ENCODE measurements at places on chromosomes 7 and 10.
A peak's percentile ranks its signal among the peaks of the same experiment; 100 is the strongest.

DNA sequence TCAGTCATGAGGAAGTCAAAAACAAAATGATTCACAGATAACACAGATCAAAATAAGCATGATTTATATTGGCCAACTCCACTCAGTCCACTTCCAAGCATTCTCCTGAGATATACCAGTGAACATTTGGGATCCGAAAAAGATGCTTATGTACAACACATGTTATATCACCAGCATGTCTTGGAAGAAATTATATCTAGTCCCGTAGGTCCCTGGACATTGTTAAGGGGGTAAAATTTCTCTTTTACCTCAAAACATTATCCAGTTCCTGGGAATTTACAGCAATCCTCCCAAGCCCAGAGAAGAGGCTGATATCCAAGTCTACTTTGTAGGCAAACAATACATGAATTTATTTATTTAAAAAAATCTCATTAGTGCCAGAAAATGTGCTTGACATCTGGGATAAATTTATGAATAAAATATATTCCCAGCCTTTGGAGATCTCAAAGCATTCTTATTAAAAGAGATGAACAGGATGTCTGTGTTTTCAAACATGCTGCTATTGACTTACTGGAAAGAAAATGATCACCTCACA, 582.2 kb upstream of the ZWINT start:
- no peak for DNase-seq

DNA sequence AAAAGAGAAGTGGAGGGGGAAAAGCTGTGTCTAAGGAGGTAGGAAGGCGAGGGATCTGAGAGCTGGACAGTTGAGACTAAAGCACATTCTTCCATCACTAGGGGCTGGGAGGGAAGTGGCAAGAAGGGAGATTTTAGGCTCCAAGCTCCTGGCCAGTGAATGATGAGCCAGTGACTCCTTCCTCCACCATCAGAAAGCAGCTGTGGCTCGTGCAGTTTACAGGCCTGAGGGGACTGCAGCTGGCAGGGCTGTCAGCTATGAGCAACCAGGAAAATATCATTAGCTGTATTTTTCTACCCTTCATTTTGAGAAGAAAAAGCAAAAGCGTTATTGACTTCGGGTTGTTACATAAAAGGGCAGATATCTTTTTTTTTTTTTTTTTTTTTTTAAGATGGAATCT, 60.7 kb downstream of the GPAM start:
- DNase-seq: no peak

DNA sequence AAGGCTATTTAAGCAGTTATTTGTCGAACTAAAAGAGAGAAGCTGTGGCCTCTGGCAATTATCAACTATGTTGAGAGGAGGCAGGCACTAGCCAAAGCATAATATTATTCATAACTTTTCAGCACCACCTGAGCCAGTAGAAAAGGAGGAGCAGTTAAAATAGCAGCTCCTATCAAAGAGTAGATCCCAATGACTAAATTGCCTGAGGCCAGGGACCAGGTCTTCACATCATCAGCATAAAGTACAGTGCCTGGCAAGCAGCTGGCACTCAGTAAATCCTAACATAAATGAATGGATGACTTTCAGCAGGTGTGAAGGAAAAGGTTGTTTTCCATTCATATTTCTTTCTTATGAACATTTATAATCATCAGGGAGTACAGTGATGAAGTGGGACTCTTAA, 309.0 kb upstream of the IMMP2L start:
- no peak for DNase-seq

GRCh38 chr10:112376396-112376790, 2.5 kb downstream of the ACSL5 start:
- no peak for DNase-seq

- no peak for DNase-seq
These were observed 97.7 kb upstream of the RET start for GRCh38 chr10:42979181-42979580.

- peak; percentile 37 for DNase-seq
These were observed 33.4 kb upstream of the VWDE start for GRCh38 chr7:12436896-12437535.

- DNase-seq: no peak
These were observed 97.6 kb downstream of the DYNC2I1 start for GRCh38 chr7:158953912-158954311.

- DNase-seq: no peak
These were observed 45.6 kb downstream of the TPST1 start for GRCh38 chr7:66250711-66251110.

DNA sequence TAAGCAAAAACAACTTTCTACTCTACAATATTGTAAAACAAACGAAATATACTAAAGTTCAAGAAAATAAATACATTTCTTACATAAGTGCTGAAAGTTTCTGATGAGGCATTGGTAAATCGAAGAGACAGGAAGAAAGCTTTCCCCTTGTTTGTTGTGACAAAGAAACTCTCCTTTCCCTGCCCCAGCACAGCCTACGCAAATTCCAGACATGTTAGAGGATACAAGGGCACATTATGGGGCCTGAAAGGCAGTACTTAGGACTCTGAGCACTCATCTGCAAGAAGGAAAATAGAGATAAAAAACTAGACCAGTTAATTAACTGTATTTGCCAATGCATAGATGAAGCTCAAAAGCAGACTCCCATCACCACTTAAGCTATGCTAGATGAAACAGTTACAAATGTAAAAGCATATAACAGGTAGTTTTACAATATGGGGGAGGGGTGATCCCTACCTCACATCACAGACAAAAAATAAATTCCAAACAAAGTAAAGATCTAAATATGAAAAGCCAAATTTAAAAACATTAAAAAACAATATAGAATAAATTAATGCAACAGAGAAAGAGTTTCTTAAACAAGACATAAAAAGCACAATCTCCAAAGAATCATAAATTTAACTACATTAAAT, 21.8 kb downstream of the ARHGAP19 start:
- no peak for DNase-seq

- DNase-seq: no peak
These were observed 60.1 kb upstream of the NAMPT start for GRCh38 chr7:106344861-106345260.

- DNase-seq: no peak
These were observed 75.5 kb upstream of the PCGF5 start for GRCh38 chr10:91144961-91145360.

GRCh38 chr10:12394241-12395033, 45.1 kb downstream of the CAMK1D start:
- no peak for DNase-seq

DNA sequence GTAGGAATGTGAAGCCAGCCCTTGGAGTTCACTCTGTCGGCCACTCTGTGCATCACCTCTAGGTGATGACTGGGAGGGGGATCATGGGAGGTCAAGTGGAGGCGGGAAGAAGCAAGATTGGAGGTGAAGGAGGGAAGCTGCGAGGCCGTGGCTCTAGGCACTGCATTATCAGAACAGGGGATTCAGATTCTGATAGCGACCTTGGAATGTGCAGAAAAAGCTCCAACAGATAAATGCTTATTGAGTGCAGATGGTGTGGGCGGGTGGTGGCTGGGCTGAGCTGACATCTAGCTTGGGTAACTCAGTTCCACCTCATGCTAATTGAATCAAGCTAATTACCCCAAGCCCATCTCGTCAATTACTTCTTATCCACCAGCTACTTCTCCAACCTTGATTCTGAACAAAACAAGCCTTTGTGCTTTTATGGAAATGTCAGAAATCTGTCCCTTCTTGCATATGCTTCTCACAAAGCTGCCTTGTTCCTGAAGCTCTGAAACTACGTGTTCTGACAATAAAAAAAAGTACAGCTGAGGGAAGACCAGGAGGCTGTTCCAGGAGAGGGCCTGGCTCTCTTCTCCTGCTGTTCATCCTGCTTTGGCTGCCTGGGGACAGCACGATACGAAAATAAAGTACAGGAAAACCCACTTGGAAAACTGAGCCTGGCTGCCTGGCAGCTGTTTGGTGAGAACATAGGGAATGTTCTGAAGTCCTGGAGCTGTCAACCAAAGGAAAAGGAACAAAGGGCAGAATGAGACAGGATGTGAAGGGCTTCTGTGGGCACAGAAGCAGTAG, 27.5 kb downstream of the STRA8 start:
- no peak for DNase-seq

DNA sequence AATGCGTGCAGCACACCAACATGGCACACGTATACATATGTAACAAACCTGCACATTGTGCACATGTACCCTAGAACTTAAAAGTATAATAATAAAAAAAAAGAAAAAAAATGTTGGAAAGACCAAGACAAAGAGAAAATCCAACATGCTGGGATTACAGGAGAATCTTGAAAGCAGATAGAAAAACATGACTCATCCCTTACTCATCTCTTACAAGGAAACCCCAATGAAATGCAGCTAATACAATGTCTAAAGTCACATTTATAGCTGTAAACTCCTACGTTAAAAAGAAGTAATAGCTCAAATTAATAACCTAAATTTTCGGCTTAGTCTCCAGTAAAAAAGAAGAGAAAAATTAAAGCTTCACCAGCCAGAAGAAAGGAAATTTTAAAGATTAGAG, 47.5 kb upstream of the DGKB start:
- no peak for DNase-seq

GRCh38 chr10:34964166-34964800, 125.9 kb downstream of the CUL2 start:
- no peak for DNase-seq

DNA sequence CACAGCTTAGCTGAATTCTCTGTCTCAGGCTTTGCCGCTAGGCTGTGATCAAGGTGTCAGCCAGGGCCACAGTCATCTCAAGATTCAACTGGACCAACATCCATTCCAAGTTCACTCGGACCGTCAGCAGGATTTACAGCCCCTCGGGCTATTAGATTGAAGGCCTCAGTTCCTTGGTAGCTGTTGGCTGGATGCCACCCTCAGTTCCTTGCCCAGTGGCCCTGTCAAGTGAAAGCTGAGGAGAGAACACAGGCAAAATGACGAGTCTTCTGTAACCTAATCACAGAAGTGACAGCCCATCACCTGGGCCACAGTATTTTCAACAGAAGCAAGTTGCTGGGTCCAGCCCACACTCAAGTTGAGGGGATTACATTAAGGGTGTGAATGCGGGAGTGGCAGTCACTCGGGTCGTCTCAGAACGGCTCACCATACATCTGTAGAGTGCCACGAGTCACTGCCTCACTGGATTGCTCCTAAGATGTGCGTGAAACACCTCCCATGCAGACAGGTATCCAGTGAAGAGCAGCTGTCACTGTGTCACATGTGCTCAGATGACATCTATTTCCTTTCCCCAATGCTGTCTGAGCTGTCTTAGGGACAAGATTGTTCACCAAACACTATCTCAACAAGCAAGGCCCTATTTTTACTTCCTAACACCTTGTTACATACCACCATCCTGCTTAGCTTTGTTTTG, 78.9 kb upstream of the PRLHR start:
- no peak for DNase-seq

DNA sequence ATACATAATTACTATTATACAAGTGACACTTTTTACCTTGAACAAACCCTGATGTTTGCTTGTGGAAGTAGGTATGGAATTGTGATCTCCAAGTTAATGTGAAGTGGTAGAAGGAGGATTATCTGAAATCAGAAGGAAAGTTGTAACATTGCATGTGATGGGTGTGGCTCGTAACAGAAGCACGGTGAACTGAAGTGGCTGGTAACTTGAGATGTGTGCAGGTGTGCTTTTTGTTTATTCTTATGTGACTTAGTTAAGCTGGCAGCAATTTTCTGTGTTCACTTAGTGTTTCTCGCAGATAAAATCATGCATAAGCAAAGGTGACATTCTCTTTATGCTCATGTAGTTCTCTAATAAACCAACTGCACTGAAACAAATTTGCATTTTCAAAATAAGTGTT, 82.3 kb downstream of the ZEB1 start:
- peak; percentile 38 for DNase-seq

- DNase-seq: no peak
These were observed 628.8 kb downstream of the SUGCT start for GRCh38 chr7:40763319-40764287.

GRCh38 chr7:158487631-158488151, 99.9 kb downstream of the PTPRN2 start:
- no peak for DNase-seq

DNA sequence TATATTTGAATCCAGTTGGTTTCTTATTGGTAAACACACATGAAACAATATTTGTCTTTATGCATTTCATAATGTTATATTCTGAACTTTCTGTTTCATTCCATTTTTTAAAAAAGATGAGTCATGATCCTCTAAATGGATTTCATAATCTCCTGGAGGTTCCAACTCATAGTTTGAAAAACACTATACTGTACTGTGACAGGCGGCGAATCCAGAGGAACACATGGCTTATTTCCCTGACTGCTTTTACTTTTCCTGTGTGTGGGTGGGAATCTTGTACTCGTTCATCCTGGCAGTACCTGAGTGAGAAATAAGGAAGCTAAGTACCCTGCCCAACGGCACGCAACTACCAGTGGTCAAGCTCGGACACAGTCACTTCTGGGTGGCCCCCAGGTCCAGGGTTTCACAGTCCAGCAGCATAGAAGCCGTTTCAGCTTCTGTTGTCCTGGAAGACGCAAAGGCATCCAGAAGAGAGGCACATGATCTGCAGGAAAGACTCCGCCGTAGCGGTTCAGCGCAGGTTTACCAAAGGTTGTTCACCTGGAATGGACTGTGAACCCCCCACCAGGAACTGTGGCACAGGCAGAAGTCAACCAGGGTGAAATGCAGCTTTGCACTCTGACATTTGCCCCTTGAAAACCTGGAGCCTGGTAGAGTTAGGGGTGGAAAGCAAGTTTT, 117.7 kb downstream of the CCNY start:
- no peak for DNase-seq

DNA sequence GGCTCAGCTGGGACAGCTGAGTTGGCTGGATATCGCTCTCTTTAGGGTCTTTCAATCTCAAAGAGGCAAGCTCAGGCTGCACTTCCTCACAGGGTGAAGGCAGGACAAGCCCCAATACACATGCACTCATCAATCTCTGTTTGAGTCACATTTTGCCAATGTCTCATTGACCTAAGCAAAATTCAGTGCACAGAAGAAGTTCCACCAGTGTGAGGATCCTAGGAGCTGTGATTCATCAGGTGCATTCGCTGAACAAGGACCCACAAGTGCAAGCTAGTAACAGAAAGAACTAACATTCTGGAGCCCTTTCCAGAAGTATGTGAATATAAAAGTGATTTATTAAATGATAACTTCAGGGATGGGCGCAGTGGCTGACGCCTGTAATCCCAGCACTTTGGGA, 477.2 kb downstream of the GPAM start:
- no peak for DNase-seq

Measured in DMS153 (cell line).